Neural crest cell (in vitro differentiated cells): ENCODE measurements at places on chromosomes 2 and 18. TPM values are rescaled to one million over a fixed set of nuclear protein-coding genes. Genes with fewer than 3 reads are reported as not detected.

Gene CRYGD
- total RNA-seq, result not detected in 2 replicates

Gene KIF1A
- total RNA-seq, result 90.9 and 91.3 TPM in 2 replicates

Gene VIL1
- not detected in 2 replicates for total RNA-seq

Gene SERPINB13
- total RNA-seq, result not detected in 2 replicates

Gene PTPRN
- 3.2 and 4.1 TPM in 2 replicates for total RNA-seq

Gene FAM237A
- not detected in 2 replicates for total RNA-seq

Gene INHBB
- total RNA-seq, result 0.14 and 0.49 TPM in 2 replicates

Gene NPAS2
- 2.6 TPM in 2 replicates for total RNA-seq

Gene GRHL1
- 2.0 and 3.4 TPM in 2 replicates for total RNA-seq

Gene CNDP1
- total RNA-seq, result 0.56 and 0.59 TPM in 2 replicates

Gene MEP1B
- total RNA-seq, result not detected in 2 replicates

Gene MC2R
- total RNA-seq, result not detected in 2 replicates

Gene PJVK
- total RNA-seq, result 5.8 and 6.2 TPM in 2 replicates

Gene MYOM1
- 0.89 and 1.4 TPM in 2 replicates for total RNA-seq

Gene TMEM37
- 4.7 and 5.3 TPM in 2 replicates for total RNA-seq

Gene KLHL14
- 2.2 and 2.4 TPM in 2 replicates for total RNA-seq
